Foreskin melanocyte (primary cell): ENCODE measurements at places on chromosomes 11 and 22.

- DNase-seq: peak; percentile 51
These were observed 528 bp upstream of the ARRB1 start for GRCh38 chr11:75351791-75352587.

DNA sequence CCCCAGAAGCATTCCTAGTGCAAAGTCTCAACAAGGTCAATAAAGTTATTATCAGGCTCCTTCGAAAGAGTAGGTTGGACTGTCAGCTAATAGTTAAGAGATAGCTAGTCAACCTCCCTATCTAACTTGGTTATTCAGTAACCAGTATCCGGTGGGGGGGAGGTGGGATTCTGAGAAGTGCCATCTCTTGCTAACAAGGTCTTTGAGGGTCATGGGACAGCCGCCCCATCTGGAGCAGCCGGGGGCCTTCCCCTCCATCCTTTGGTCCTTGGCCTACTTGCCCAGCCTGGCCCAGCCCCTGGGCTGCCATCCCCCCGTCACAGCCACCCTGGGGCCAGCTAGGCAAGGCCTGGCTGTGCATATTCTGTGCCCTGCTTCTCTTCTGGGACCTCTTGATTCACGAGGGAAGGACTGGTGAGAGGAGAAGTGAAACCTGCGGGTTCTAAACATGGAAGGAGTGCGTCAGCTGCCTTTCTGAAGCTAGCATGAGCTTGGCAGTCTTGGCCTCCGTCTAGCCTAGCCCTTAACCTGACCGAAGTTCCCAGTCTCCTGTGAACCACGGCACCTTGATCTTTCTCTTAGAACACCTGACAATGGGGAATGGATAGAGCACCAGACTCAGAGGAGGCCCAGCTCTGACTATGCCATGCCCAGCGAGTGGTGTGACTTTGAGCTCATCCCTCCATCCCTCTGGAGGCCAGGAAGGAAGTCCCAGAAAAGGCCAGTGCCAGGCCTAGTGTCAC is 9.3 kb downstream of the SLC37A2 start:
- no peak for DNase-seq

DNA sequence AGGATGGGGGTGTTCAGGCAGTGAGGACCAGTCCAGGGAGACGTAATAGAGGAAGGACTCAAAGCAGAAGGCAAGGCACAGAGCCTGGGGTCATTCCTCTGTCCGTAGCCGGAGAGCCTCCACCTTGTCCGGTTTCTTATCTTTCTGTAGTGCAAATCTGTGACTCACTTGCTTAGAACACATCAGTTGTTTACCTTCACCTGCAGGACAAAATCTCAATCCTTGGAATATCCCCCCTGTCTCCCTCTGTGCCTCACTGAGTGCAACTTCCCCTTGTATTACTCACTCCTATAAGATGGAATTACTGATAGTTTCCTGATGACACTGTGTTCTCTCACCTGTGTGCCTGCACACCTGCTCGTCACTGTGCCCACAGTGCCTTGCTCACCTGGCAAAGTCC is 20.4 kb upstream of the TTC12 start:
- DNase-seq: no peak

DNA sequence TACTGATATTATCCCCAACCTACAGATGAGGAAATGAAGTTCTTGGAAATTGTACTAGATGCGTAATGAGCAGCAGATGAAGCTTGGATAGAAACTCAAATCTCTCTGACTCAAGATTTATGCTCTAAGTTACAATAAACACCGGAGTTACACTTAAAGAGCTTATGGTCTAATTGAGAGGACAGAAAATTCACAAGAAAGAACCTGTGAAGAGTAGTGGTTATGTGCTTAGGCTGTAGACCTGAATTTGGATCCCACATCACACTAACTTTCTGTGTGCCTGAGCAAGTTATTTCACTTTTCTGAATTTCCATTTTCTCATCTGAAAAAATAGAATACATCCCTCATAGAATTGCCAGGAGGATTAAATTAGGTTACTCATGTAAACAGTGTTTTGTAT is 58.5 kb downstream of the FLI1 start:
- DNase-seq: no peak

DNA sequence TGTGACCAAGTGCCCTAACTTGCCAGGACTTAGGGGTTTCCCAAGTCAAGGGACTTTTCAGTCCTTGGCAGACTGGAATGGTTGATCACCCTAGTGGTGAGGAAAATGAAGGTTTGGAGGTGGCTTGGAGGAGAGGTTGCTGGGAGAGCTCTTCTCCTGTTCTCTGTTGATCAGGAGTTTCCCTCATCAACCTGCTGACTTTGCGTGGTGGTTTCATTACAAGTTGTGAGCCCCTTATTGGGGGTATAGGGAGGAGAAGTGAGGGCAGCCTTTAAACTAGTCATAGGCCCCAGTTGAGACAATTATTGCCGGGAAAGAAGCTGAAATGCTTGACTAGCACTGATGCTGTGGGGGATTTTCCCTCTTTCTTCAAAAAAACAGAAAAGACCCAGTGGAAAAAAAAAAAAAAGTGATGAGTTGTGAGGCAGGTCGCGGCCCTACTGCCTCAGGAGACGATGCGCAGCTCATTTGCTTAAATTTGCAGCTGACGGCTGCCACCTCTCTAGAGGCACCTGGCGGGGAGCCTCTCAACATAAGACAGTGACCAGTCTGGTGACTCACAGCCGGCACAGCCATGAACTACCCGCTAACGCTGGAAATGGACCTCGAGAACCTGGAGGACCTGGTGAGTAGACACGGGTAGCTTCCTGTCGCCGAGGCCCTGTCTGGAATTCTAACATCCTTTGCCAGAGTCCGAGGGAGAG is at the start of gene CXCR5:
Gene CXCR5 (plus strand): TSS at position 525 of the 704 bp plus-strand sequence. CDS start 50 bp downstream, at position 575.
- no peak for DNase-seq

GRCh38 chr11:76493626-76494539 is 49.1 kb downstream of the EMSY start:
- no peak for DNase-seq

- no peak for DNase-seq
These were observed 2.9 kb downstream of the APOC3 start for GRCh38 chr11:116832350-116833290.

DNA sequence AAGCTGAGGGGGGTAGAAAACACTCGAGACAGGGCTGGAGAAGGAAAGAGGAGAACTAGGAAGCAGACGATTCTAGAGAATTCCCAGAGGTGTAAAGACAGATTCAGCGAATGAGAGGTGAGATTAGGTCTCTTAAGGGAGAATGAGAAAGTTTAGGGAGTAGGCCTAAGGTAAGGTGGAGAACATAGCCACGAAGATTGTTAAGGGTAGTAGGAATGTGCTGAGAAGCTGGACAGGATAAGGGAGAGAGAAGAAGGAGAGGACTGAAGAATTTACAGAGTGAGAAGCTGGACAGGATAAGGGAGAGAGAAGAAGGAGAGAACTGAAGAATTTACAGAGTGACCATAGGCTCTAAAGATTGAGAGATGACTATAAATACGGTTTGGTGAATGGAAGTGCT is 908 bp downstream of the PPME1 start:
- no peak for DNase-seq

DNA sequence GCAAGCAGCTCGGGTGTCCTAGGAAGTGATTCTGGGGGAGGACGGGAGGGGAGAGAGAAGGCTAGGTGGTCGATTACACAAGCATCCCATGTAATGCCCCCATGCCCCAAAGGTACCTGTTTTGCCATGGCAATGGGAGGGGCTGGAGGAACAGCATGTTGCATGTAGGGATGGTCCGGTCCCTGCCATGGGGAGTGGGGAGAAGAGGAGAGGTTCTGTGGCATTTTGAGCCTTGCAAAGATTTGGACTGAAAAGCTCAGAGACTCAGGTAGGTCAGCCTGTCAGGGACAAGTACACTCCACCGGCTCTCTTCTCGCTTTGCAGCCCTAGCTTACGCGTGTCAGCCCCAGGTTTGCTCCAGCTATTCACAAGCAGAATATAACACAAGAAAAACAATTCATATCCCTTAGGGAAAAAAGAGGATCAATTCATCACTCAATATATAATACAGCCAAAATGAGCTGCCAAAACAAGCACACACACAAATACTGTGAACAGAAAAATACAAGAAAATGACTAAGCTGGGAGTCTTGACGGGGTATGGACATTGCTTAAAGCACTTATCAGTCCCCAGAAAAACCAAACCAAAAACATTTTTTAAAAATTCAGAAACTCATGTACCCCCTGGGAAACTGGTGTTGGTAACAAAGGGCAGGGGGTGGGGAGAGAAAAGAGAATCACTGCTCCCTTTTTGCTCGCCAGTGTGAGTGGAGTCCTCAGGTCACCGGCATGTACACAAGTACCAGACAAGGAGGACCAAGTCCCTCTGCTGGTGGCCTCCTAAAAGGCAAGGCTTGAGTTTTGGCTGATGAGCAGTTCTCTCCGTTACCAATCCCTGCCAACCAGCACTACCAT is 21.6 kb downstream of the APOL5 start:
- DNase-seq: no peak

DNA sequence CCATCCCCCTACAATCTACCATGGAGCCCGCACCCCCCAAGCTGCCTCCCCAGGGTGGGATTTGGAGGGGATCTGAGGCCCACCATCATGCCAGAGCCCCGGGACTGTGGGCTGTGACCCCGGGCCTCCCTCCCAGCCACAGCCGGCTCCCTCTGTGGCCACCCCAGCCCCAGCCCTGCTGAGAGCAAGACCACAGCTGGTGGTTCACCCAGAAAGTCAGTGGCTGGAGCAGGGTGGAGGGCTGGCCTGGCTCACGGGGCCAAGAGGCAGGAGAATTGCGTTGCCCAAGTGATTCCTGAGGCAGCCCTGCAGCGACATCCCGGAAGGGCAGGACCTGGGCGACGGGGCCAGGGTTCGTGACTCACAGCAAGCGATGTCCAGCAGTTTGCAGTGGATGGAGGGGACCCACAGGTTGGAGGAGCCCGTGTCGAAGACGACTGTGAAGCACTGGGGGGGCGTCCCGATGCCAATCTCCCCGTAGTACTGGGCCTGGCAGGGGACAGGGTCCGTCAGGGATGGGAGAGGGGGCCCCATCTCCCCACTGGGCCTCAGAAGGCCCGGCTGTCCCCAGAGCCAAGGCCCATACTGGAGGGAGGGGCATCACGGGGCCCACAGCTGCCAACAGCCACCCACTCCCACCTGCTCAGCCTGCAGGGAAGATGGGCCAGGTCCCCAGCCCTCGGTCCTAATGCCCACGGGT is 4.4 kb downstream of the CTSD start:
- DNase-seq: no peak

- DNase-seq: no peak
These were observed 11.9 kb downstream of the SNX19 start for GRCh38 chr11:130904380-130904779.

DNA sequence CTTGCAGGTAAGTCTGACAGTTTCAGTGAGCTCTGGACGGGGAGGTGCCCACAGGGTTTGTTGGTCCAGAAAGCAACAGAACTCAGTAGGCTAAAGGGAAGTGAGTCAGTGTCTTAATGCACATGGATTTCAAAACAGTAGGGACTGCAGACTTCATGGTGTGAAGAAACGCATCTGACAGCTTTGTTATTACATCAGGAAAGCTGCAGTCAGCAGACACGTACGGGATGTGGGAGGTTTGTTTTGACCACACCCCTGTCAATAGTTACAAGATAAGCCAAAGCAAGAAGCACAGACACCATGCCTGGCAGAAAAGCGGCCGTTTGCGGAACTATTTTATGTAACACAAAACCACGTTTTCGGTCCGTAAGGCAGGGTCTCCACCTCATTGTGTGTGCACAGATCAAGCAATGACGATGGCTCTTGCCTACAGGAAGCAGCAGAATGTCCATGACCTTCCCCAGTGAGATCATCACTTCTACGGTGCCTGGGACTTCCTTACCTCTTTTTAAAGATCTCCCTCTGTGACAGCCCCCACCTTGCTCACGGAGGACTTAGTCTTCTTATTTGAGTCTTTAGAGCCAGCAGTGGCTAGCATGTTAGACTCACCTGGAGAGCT is 58.2 kb upstream of the FTH1 start:
- no peak for DNase-seq

- no peak for DNase-seq
These were observed 39.2 kb upstream of the IGLL5 start for GRCh38 chr22:22848364-22848866.

- DNase-seq: no peak
These were observed 7.3 kb downstream of the SLC15A3 start for GRCh38 chr11:60944490-60945294.

DNA sequence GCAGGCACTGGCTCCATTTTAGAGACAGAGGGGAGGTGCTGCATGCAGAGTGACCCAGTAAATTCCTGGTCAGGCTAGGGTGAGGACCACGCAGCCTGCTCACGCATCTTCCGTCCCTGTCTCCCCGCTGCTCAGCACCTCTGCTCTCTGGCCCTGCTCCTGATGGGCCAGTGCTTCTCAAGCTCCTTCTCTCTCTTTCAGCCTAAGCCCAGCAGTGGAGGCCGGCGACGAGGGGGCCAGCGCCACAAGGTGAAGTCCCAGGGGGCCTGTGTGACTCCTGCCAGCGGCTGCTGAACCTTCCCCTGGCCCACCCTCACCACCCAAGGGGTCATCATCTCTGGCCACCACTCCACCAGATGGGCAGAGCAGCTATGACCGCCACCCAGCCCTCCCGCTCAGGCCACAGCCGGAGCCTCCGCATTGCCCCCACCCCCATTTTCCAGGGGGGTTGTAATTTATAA is 24.7 kb downstream of the GTPBP1 start:
- no peak for DNase-seq

GRCh38 chr22:20130731-20131596 is 640 bp upstream of the ZDHHC8 start:
- peak; percentile 57 for DNase-seq

- no peak for DNase-seq
These were observed 123.7 kb downstream of the KCNQ1OT1 start for GRCh38 chr11:2576111-2576510.

GRCh38 chr22:32080904-32081303 is 37.8 kb downstream of the SLC5A1 start:
- DNase-seq: peak; percentile 24

GRCh38 chr11:61066645-61067044 is 35.6 kb upstream of the CD5 start:
- DNase-seq: no peak

DNA sequence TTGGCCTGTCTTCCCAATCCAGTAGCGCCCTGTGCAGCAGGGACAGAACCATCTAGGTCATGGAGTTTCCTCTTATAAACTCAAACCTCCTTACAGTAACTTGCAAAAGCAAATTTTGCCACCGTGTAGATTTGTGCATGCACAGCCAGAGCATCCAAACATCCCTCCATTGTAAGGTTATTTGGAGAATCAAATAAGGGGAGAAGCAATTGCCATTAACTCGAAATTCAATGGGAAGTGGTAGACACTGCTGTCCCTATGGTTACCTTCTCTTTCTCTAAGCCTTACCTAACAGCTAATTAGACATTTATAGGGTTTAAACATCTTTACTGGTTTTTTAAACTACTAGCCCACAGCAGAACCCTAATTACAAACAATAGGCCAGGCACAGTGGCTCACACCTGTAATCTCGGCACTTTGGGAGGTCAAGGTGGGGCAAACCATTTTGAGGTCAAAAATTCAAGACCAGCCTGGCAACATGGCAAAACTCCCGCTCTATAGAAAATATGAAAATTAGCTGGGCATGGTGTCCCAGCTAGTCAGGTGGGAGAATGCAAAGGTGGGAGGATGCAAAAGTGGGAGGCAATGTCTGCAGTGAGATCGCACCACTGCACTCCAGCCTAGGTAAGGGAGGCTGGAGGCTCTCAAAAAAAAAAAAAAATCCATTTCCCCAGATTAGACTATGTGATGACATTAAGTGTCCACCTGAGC is 6.6 kb downstream of the HSPA8 start:
- no peak for DNase-seq
